ENCODE measurements at places on chromosomes 2 and 18.
A peak's percentile ranks its signal among the peaks of the same experiment; 100 is the strongest.

- no peak for DNase-seq
Observed at GRCh38 chr2:219675221-219675620, 47.8 kb downstream of the SLC4A3 start.

GRCh38 chr2:118495290-118495689 is 352.2 kb downstream of the EN1 start:
- DNase-seq, result no peak

DNA sequence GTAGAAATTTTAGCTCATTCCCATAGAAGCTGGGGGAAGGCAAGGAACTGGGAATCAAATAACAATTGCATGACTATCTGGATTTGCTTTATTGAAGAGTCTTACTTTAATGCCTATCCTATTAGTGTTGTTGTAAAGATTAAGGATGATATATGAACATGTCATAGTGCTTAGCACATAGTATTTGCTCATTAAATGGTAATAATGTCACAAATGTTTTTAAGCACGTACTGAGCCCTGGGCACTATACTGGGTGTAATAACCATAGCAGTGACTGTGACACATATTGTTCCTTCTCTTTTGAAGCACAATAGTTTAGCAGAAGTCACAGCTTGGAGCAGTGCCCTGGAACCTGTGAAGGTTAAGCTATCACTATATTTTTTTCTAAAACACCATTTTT is 47.2 kb upstream of the DTNB start:
- DNase-seq, result no peak

DNA sequence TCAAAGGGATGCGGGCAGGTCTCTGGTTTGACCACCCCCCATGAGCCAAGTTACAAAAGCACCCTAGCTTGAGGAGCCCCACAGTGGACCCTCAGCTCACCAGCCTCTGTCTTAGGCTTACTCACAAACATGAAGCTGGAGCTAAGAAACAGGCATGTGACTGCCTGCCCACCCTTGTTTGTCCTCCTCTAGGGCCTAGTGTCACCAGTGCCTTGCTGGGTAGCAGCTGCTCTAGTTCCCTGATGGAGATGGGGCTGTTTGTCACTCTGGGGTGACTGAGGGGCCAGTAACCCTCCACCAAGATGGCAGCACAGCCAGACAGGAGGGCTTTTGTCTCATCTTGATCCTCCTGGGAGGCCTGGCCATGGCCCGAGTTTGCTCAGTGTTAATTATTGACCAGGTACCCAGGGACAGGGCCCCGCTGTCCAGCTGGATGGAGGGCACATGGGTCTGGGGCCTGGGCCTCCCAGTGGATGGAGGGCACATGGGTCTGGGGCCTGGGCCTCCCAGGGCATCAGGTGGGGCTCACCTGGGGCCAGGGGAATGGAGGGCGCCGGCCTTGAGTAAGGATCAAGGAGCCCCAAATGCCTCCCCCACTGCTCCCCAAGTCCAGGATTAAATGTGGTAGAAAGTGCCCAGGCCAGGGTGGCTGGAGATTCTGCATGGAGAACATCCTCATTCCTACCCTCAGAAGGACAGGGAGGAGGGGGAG is 185.9 kb upstream of the HAAO start:
- peak; percentile 16 for DNase-seq

DNA sequence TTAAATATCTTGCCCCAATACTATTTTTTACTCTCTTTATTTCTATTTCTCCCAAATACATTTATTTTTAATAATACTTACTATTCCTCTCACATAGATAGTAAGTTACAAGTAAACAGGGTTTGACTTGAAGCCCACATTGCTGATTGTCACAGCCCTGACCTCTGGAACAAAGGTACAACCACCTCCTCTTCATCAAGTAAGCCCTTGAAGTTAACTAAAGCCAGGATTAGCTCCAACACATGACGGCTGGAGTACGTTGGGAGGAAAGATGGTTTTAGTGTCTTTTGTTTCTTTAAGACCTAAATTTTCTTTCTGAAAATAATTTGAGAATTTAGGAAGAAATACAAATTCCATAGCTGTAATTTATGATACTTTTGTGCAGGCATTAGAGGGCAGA is 949 bp downstream of the MYOM1 start:
- no peak for DNase-seq

- DNase-seq, result no peak
Observed at GRCh38 chr2:27493948-27494283, 1.1 kb downstream of the FNDC4 start.

DNA sequence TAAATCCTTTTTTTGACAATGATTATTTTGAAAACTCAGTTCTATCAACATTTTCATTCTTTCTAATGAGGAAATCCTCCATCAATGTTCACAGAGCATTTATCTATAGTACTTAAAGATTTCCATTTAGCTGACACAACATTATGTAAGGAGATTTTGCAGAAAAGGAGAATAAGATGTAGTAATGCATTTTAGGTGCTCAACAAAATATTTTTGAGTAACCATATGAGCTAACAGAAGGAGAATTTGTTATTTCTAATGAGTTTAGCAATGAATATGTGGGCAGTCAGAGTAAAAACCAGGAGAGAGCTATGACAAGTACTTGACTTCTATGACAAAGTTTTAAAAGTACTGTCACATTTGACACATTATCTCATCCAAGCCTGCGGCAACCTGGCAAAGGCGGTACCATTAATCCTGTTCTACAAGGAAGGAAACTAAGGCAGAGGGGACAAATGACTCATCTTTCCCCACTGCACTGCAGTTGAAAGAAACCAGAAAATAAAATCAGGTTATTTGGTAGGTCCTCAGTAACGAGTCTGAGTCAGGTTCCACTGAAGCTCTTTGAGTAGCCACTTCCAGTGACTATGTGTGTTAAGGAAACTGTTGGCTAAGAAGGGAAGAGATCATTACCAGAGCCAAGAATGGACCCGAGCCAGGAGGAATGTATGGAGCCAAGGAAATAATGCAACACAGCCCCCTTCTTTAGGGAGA is 134.1 kb upstream of the ITGB6 start:
- DNase-seq, result no peak

GRCh38 chr2:159201360-159202063 is 85.0 kb downstream of the WDSUB1 start:
- no peak for DNase-seq

- no peak for DNase-seq
Observed at GRCh38 chr18:32478807-32479206, 8.1 kb upstream of the GAREM1 start.

- DNase-seq, result no peak
Observed at GRCh38 chr18:31064130-31064529, 21.6 kb upstream of the DSC3 start.

DNA sequence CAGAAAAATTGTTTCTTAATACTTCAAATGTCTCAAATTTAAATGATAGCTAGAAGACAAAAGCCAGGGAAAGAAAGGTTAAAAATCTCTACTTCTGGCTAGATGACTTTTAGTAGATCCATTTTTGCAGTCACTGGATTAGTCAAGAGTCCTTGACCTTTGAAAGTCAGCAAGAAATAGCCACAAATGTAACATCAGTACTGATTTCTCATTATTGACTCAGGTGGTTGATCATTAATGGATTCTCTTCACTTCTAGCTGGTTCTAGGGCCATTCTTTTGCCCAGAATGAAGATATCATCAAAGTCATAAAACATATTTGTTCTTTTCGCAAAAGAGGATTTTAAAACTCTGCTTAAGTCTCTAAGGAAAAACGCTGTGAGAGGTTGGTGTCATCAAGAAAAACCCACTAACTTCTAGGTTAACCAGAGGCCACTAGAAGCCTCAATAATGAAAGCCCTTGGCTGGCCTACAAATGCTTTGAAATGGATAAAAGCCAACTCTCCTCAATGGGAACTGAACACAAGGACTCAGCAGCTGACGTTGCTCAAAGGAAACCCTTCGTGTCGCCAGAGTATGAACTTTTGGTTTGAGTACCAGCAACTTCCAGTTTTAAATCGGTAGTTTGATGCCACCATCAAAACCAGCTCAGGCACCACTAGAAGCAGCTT is 66.3 kb downstream of the IRS1 start:
- DNase-seq, result no peak

DNA sequence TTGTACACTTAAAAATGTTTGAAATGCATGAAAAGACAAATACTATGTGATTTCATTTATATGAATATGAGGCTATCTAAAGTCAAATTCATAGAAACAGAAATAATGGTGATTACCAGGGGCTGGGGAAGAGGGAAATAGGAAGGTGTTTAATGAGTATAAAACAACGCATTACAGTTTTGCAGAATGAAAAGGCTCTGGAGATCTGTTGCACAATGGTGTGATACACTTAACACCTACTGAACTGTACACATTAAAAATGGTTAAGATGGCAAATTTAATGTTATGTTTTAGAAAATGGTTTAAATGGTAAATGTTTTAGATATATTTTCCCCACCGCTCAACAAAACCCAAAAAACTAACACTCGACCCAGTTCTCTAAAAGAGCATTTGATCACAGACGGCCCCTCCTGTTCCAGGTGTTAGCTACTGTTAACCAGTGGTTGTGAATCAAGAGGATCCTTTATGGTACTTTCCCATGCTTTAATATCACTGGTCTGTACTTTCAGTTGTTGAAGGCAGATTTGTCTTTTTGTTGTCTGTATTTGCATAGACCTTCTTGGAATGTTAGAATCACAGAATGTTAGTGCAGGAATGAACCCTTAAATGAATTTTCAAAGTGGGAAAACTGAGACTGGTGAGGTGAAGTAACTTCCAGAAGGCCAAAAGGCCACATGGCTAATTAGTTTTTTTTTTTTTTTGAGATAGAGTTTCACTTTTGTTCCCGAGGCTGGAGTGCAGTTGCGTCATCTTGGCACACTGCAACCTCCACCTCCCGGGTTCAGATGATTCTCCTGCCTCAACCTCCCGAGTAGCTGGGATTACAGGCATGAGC is 10.2 kb downstream of the RAB10 start:
- DNase-seq, result no peak

DNA sequence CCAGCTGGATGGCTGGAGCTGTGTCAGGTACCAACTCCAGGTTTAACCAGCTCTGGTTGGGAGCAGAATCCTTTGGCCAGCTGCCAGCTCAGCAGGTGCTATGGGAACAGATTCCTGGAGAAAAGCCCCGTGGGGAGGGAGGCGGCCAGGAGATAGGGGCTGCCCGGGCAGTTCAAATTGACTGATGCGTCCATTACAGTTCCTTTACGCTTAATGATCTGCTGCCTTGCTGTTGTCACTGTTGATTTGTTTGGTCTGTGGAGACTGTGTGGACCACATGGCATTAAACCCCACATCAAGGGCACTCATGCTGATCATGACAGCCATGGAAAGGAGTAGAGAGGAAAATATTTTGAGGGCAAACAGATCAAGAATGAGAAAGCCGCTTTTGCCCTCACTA is 200.0 kb downstream of the TSN start:
- DNase-seq, result no peak

DNA sequence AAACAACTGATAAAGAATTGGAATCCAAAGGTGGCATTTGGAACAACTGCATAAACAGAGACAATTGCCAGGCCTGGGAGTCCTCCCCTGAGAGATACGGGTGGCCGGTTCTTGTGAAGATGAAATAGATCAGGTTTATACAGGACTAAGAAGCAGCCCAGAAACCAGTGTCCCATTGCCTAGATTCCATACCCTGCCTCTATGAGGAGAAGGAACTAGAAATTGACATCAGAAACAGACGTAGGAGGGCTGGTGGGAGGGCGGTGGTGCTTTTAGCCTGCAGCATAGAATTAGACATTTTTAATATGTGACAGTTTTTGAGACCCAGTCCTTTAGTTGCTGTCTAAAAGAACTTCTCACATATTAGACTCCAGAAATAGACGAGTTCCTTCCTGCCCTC is 11.8 kb upstream of the SH3BP4 start:
- no peak for DNase-seq

- DNase-seq, result no peak
Observed at GRCh38 chr2:78999406-78999805, 26.1 kb upstream of the REG3G start.
